CD4-positive, alpha-beta memory T cell (primary cell): ENCODE measurements at places on chromosomes 1 and 21. TPM values are rescaled to one million over a fixed set of nuclear protein-coding genes. Genes with fewer than 3 reads are reported as not detected.

DNA sequence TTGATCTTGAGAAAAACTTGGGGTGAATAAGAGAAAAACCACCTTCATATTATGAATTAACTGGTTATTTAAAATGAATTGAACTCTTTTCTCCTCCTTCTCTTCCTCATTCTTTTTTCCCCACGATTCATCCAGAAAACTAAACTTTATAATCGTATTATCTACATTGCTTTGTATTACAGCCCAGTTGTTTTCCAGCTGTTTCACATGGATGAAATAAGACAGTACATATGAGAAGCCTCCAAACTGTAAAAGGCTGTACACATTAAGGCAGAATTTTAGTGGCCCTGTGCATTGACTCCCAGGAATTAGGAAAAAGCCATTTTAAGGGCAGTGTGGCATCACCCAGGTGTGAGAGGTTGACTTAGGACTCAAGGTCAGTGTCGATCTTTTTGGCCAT lies 80.3 kb upstream of the PGBD5 start:
- H3K27ac ChIP-seq: no peak overlapping the region
- H3K4me3 ChIP-seq: no peak overlapping the region
- H3K4me1 ChIP-seq: no peaks in the 10 kb centered on the region

GRCh38 chr1:79738101-79738500 lies 731.6 kb upstream of the ADGRL4 start:
- DNase-seq: no peak
- no peaks in the 10 kb centered on the region for H3K4me1 ChIP-seq
- no peaks in the 10 kb centered on the region for H3K36me3 ChIP-seq
- H3K4me3 ChIP-seq: no peak overlapping the region
- no peaks in the 10 kb centered on the region for H3K27me3 ChIP-seq

FCGR2B gene
- total RNA-seq: 0.94 TPM

DNA sequence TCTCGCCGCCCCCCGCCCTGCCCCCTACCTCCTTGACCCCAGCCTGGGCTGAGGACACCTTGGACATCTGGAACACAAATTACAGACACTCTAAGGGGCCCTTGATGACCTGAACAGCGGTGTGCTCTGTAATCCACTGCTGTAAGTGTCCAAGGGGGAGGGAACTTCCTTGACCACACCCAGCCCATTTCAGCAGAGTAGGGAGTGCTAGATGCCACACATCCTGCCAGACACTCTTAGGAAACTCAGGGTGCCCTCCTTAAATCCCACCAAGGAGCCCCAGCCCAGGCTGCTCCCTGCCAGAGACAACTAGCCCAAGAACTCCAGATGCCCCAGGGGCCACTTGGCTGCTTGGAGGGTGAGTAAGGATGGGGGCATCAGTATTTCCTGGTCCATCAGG lies 282.2 kb downstream of the RRAGC start:
- H3K27ac ChIP-seq: no peak overlapping the region
- no peaks in the 10 kb centered on the region for H3K36me3 ChIP-seq
- peaks cover 10% of the 10 kb centered on the region for H3K27me3 ChIP-seq
- no peak overlapping the region for H3K4me3 ChIP-seq
- no peaks in the 10 kb centered on the region for H3K4me1 ChIP-seq

- no peak overlapping the region for H3K27ac ChIP-seq
- no peaks in the 10 kb centered on the region for H3K4me1 ChIP-seq
- no peak overlapping the region for H3K4me3 ChIP-seq
- no peaks in the 10 kb centered on the region for H3K27me3 ChIP-seq
These were observed 682.4 kb downstream of the ADGRL2 start for GRCh38 chr1:82483146-82483545.

DNA sequence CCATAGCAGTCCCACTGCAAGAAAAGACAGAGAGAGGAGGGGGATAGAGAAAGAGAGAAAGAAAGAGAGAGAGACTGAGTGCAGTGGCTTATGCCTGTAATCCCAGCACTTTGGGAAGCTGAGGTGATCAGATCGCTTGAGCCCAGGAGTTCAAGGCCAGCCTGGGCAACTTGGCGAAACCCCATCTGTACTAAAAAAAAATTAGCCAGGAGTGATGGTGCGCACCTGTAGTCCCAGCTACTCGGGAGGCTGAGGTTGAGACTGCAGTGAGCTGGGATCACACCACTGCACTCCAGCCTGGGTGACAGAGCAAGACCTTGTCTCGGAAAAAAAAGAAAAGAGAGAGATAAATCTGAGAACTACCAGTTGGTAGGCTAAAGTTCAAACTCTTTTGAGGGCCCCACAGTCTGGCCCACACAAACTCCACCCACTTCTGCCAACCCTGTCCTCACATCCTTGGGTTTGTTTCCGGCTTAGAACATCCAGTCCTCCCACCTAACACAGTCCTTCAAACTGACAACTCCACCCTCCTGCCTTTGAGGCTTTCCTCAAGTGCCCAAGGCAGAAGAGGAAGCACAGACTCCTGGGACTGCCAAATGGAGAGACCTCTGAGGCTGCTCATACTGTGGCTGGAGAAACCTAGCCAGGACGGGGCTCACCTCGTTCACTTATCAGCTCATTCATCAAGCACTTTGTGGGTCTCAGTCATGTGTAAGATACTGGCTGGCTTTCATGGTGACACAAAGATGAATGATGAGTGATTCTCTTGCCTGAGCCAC lies 20.1 kb downstream of the TFAP2E start:
- no peak overlapping the region for H3K27ac ChIP-seq
- H3K4me3 ChIP-seq: no peak overlapping the region
- H3K27me3 ChIP-seq: no peaks in the 10 kb centered on the region
- peaks cover 7% of the 10 kb centered on the region for H3K4me1 ChIP-seq

DNA sequence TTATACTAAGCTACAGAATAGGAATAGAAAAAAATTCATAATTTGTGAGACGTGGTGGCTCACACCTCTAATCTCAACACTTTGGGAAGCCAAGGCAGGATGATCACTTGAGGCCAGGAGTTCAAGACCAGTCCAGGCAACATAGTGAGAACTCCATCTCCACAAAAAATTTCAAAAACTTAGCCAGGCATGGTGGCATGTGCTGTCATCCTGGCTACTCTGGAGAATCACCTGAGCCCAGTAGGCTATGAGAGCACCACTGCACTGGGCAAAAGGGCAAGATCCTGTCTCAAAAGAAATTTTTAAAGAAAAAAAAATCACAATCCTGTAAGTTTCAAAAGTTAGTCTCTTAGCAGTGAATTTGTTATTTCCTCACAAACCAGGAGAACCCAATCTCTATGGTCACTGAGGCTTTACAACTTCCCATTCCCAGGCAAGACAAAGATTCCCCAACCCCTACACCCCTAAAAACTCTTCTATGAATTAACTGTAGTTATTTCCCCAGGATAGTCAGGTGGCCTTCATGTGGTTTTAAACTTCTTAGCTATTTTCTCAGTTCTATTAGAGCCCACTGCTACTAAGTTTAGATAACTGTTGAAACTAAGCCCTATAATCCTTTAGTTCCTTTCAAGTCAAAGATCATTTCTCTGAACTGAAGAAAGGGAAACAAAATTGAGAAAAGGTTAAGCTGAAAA lies 74.5 kb downstream of the FOXJ3 start:
- no peaks in the 10 kb centered on the region for H3K36me3 ChIP-seq
- H3K27ac ChIP-seq: no peak overlapping the region

OVAAL gene
- total RNA-seq: not detected
